ENCODE measurements at places on chromosomes 7 and 10. TPM values are rescaled to one million over a fixed set of nuclear protein-coding genes. Genes with fewer than 3 reads are reported as not detected.

Gene PGAM2
- total RNA-seq: 0.14 TPM

- DNase-seq: no peak
These were observed 13.7 kb downstream of the LBX1 start for GRCh38 chr10:101215397-101216206.

DNA sequence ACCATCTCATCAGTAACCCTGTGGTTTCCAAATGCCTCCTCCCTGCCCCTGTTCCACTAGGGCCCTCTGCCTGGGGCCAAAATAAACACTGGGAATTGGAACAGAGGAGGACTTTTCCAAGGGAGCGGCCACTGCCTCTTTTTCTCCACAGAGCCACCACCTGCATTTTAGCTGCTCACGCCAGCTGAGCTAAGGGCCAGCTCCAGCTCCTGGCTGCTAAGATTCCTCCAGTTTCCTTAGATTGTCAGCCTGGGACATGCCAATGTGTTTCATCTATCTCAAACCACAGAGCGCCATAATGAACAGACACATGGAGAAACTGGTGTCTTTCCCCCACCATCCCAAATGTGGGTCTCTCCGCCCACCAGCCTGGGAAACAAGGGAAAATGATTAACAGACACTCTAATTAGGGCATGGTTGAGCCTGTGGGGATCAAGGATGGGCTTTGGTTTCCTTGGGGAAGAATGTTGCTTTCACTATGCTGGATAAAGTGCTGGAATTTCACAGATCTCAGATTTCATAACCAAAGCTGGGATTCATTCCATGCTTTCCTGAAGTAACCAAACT is 52.2 kb downstream of the ASB13 start:
- DNase-seq: no peak

GRCh38 chr7:66505531-66506451 is 122.9 kb upstream of the KCTD7 start:
- no peak for DNase-seq

GRCh38 chr7:31055471-31055870 is 3.4 kb downstream of the ADCYAP1R1 start:
- DNase-seq: no peak

- DNase-seq: peak; percentile 36
These were observed 118.5 kb downstream of the NKX6-2 start for GRCh38 chr10:132667342-132668047.

DNA sequence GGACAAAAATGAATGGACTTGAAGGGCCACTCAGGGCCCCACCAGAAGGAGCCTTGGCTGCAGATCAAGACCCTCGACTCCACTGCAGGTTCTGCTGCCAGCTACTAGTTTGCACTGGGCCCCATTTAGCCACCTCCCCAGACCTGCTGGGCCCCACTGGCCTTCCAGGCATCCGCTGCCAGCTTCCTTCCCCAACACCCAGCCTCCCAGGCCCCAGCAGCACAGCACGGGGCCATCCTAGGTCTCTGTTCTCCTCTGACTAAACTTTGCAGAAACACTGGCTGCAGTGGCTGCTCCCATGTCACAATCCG is 277.4 kb upstream of the KLF14 start:
- DNase-seq: no peak

GRCh38 chr10:16909271-16909767 is 92.1 kb upstream of the RSU1 start:
- DNase-seq: no peak

- DNase-seq: no peak
These were observed 188.4 kb upstream of the C7orf33 start for GRCh38 chr7:148402159-148402558.

Gene MAT1A
- not detected for total RNA-seq

Gene CC2D2B
- 0.04 TPM for total RNA-seq

DNA sequence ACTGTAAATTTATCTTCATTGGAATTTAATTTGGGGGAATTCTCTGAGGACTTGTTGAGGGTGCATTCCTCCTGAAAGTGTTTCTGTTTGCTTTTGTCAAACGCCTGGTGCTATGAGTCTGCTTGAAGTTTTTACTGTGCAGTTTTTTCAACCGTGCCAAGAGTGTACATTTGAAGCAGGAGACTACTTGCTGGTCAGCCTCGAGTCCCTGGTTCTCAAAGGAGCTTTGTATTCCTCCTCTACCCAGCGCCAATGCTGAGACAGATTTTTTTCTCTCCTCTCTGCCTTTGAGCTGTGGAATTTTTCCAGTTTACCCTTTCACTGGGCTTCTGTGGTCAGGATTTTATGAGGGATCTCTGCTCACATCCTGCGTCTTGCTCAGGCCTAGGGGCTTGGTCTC is 62.1 kb downstream of the NPY start:
- DNase-seq: no peak

- DNase-seq: no peak
These were observed 55.8 kb downstream of the LOXL4 start for GRCh38 chr10:98212196-98212595.

Gene ADAM8
- total RNA-seq: 0.46 TPM

Gene CACUL1
- total RNA-seq: 27.4 TPM

DNA sequence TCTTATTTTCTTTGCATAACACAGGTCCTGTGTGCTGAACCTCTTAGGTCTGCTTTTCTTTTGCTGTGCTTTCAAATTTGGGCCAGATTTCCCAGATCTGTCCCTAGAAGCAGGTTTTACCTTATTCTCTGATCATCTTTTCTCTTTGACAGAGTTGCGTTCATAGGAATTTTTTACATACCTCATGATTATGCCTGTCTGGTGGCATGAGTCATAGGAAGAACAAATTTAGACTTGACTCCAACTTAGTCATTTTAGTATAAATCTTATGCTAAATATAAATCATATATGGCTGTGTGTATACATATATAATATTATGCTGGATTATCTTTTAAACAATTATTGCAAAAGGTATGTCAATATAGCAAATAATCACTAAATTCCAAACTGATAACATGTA is 1038.9 kb downstream of the GRM8 start:
- no peak for DNase-seq

Gene ZNF282
- total RNA-seq: 30.5 TPM

Gene PARP12
- 52.8 TPM for total RNA-seq

Gene STRIP2
- 6.6 TPM for total RNA-seq

Gene LRRC4
- 0.40 TPM for total RNA-seq

DNA sequence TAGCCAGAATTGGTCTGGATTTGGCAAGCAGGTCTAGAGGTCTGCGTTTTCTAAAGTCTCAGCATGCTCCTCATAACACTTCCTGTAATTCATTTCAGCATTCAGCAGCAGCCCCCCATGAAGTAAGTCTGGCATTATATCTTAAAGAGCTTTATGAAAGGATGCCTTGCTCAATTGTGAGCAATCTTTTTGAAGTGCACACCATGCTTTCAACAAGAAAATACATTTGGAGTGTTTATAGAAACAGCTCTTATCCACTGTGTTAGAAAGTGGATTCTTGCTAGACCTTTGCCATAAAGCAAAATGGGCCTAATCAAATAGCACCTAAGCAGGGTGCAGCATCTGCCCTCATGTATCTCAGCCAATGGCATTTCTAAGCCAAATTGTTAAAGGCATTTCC is 378.0 kb upstream of the AKR1E2 start:
- DNase-seq: no peak
